ENCODE measurements at places on chromosomes 4 and X. TPM values are rescaled to one million over a fixed set of nuclear protein-coding genes. Genes with fewer than 3 reads are reported as not detected.
A peak's percentile ranks its signal among the peaks of the same experiment; 100 is the strongest.

GRCh38 chrX:148929686-148930085 is 429.3 kb downstream of the AFF2 start:
- DNase-seq, result no peak

DNA sequence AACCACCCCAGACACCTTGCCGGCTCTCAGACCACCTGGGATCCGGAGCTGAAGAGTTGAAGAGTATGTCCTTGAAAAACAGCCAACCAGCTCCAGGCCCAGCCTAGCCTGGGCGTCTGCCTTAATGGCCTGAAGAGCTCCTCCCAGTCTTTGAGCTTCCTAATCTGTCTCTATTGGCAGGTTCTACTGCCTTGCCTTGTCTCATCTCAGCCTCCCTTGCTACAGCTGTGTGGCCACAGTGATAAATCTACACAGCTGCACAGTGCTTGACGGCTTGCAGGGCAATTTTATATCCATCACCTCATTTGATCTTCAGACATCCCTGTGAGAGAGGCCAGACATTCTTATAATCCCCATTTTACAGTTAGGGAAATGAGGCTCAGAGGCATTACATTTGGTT is 19.9 kb downstream of the AWAT2 start:
- no peak for DNase-seq

GRCh38 chr4:74930162-74930561 is 2.8 kb upstream of the PARM1 start:
- no peak for DNase-seq

GRCh38 chr4:121822796-121823504 is 733 bp downstream of the CCNA2 start:
- peak; percentile 69 for DNase-seq

- DNase-seq, result no peak
These were observed 548.9 kb downstream of the ARAP2 start for GRCh38 chr4:35695421-35695820.

DNA sequence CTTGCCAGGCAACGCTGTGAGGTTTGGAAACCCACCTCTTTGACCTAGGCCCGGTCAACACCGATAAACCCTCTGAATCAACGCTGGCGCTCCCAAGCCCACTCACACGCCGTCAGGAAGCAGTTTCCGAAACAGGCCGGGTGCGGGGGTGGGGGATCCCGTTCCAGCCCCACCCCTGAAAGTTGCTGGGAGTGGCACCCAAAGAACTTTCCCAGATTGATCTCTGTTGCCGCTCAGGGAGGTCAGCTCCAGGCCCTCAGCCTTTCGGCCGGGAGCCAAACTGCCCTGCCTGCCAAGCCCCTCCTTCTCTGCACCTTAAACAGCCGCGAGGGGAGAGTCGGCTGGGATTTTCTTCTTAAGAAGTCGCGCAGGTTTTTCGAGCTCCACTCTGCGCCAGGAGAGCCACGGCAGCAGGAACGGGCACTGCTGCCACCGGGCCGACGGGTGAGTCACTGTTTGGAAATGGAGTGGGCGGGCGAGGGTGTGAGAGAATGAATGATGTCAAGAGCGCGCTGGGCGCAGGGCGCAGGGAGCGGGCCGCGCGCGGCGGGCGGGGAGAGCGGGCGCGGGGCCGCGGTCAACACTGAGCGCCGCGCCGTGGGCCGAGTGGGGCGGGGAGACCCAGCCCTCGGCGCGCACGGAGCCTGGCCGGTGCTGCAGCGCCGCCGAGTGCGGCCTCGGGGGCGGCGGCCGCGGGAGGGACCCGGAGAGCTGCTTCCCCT is at the start of gene SGMS2:
TSS of gene SGMS2 (plus strand) at position 583 of the 722 bp plus-strand sequence. CDS start 70,622 bp downstream, outside the sequence.
- peak; percentile 95 for DNase-seq

- DNase-seq, result no peak
These were observed 10.8 kb downstream of the TMEM131L start for GRCh38 chr4:153476829-153477574.

DNA sequence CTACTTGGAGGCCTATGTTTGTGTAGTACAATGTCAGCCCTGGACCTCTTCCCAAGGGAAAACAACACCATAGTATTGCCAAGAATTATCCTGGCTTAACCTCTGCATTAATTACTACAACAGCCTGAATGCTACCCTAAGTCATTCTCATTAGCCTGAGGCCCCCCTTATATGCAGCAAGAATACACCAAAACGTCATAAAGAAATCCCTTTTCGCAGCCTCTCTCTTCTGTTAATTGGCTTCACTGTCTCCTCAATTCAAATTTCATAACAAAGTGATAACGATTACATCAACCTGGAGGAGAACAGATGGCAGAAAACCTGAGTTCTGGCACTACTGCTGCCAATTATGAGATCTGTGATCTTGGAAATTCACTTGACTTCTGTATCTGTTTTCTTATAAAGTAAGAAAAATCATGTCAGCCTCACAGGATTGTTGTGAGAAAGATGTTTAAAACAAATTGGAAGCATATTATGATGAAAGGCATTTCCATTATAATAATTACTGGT is 1663.1 kb downstream of the STIM2 start:
- no peak for DNase-seq

DNA sequence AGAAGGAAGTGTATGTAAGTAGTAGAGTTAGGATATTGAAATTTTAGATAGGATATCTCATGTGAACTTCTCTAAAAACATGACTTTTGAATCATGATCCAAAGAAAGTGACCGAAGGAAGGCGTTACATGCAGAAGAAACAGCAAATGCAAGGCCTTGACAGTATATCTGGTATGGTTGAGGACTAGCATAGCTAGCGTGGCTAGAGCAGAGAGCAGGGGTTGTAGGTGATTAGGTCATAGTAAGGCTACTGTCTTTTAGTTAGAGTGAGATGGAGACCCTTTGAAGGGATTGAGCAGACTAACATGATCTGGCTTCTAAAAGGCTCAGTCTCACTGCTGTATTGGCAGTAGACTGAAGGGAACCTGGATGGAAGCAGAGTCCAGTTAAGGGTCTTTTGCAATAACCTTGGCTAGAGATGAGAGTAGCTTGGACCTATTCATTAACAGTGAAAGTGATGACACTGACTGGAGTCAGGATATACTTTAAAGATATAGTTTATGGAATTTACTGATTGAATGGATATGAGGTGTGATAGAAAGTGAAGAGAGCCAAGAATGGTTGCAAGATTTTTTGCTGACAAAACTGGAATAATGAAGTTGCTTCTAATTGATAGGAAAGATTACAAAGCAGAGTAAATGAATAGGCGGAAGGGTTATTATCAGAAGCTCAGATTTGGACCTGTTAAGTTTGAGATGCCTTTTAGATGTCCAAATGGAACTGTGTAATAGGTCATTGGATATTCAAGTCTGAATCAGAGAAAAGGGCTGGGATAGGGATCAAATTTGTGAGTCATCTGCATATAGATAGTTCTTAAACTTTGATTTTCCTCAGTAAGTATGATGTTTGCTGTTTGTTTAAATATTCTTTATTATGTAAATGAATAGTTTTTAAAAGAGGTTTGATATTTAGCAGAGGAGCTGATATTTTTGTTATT is 59.8 kb downstream of the MRPL1 start:
- DNase-seq, result no peak

DNA sequence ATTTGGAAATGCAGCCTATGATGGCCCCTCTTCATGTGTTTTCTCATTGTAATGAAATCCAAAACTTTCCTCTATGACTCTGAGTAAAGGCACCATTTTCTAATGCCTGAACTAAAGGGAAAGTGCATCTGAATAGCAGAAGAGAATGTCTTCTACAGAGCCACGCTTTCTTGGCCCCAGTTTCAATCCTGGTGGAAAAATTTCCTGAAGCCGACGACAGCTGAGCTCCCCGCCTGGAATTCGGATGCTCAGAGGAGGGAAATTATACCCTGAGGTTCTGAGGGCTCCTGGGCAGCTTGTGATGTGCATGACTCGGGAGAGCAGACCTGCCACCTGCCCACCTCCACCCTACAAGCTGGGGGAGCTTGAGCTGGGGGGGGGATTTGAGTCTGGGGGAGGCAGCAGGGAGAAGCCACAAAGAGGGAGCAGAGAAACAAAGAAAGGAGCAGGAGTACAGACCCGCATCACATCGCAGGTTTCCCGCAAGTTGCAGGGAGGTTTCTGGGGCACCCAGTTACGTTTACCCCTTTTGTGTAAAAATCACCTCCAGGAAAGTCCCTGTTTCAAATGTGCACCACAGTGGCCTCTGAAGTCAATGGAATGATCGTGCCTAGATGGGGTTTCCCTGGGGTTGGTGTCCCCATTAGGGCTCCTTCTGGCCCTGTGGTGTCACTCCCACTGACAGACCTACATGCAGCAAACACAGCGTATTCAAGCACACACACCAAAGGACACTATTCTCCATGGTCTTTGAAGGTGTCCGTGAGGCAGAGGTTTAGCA is 145.6 kb upstream of the RBPJ start:
- DNase-seq, result no peak

DNA sequence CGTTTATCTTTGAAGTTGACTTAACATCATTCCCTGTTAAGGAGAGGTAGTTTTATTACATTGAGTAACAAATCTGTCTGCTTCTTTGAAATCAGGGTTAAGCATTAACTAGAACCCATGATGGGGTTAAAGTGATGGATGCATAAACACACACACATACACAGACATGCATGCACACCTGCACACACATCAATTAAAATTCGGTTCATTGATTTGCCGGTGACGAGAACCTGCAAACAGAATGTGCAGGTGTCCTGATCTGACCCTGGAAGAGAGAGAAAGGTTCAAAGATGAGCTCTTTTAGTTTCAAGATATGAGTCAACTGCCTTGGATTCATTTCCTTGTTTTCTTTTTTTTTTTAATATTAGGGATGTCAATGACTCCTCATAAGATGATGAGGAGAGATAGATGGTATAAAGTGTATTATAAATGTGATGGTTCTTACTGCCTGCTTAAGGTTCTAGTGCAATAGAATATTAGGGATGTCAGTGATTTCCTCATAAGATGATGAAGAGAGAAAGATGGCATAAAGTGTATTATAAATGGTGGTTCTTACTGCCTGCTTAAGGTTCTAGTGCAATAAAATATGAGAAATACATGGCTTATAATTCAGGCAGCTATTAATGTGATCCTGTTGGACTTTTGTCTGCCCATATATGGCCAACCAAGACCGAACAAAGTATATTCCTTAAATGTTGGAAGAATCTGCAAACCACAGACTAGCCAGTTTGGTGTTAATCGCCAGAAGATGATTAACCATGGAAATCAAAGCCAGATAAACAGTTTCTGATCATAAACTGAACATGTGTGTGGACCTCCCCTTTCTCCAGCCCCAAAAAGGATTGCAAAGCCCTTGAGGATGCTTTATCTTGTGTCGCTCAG is 14.1 kb upstream of the CD99 start:
- DNase-seq, result no peak

ARR3 gene
- not detected for total RNA-seq

PSAPL1 gene
- total RNA-seq, result 16.4 TPM

EDA gene
- 8.3 TPM for total RNA-seq
